ENCODE measurements at places on chromosomes 5 and 9. TPM values are rescaled to one million over a fixed set of nuclear protein-coding genes. Genes with fewer than 3 reads are reported as not detected.

BTNL8 gene
- total RNA-seq: 0.22 TPM

SHISAL2B gene
- 10.4 TPM for total RNA-seq

F2RL2 gene
- 3.6 TPM for total RNA-seq

LECT2 gene
- total RNA-seq: not detected

- no peak overlapping the region for H3K27ac ChIP-seq
- H3K27me3 ChIP-seq: peaks cover 44% of the 10 kb centered on the region
- no peaks in the 10 kb centered on the region for H3K4me1 ChIP-seq
- H3K4me3 ChIP-seq: no peak overlapping the region
- DNase-seq: no peak
- H3K36me3 ChIP-seq: no peaks in the 10 kb centered on the region
Measured at GRCh38 chr9:136777359-136777758, 13.0 kb upstream of the LCN15 start.

- H3K4me1 ChIP-seq: no peaks in the 10 kb centered on the region
- no peaks in the 10 kb centered on the region for H3K27me3 ChIP-seq
- no peak overlapping the region for H3K27ac ChIP-seq
- H3K36me3 ChIP-seq: no peaks in the 10 kb centered on the region
- no peak overlapping the region for H3K4me3 ChIP-seq
Measured at GRCh38 chr9:89815903-89816573, 211.2 kb downstream of the GADD45G start.
